ENCODE measurements at places on chromosomes 12 and 14.

DNA sequence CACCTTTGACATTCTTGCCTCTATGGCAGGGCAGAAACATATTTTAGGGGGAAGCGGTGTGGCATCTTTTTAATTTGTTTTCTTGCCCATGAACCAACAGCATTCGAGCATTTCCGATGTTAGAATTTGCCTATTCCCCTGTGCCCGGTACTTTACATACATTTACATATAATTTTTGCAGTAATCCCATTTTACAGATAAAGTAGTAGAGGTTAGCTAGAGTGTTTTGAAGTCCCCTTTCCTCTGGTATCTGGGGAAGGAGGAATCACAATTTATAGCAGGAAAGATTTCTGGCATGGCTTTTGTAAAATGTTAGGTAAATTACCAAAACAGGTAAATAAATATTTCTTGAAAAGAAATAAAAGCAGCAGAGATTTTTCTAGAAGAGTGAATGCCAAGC lies 1.6 kb downstream of the BORCS5 start:
- no peak for DNase-seq

DNA sequence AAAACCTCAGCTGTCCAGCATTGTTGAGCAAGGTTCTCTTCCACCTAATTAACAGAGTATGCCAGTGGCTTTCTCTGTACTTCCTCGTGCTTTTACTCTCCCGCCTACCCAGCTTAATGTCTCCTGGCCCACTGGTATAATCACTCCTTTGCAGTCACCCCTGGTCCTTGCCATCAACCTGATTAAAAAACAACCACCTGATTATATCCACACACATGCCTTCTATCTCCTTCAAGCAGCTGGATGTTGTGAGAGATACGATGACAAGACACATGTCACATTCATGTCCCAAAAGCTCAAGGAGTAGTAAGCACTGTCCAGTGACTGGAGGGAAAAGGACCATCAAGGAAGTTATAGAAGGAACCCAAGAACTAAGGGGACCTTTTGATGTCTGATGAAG lies 241.3 kb upstream of the GRIP1 start:
- DNase-seq = no peak

DNA sequence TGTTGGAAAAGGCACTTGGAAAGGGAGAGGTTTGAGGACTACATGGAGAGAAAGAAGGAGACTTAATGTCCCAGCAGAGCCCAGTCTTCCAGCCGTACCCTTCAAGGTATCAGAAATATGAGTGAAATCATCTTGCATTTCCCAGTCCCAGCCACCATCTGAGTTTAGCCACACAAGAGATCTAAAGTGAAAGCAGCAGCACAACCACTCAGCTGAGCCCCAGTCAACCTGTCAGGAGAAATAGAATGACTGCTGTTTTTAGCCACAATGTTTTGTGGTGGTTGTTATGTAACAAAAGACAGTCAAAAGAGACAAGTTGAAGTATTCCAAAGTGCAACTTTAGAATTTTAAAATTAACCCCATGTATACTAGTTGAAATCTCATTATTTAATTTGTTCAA lies 28.0 kb downstream of the DERA start:
- DNase-seq = no peak

DNA sequence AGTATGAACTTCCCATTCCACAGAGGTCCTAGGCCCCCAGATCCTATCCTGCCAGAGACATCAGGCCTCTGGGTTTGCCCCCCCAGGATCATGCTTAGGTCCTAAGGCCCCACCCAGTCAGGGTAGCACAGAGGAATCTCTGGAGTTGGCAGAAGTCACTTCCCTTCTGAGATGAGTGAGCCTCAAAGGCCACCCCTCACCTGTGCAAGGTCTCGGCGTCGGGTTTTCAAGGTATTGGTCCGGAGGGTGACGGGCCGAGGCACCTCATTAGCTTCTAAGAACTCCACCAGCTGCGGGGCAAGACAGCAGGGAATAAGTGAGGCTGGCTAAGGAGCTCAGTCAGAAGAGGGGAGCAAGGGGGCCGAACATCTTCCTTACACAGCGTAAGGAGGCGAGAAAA lies 5.2 kb downstream of the NOP2 start:
- DNase-seq = no peak

DNA sequence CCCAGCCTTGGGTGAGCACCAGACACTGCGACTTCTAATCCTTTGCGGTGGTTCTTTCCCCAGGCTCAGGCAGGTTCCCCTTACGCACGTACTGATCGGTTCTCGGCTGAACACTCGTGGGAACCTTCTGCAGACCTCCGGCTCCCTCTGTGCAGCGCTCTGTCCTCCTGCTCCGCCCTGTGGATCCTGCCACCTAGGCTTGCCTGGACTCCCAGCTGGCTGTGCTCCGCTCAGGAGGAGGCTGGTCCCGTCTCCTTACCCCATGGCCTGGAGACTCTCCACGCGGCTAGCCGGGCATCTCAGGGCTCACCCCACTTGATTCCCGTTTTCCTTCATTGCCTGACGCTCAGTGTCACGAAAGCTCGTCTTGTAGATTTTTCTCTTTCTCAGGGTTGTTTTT lies 34.7 kb downstream of the TNFAIP2 start:
- DNase-seq = no peak

DNA sequence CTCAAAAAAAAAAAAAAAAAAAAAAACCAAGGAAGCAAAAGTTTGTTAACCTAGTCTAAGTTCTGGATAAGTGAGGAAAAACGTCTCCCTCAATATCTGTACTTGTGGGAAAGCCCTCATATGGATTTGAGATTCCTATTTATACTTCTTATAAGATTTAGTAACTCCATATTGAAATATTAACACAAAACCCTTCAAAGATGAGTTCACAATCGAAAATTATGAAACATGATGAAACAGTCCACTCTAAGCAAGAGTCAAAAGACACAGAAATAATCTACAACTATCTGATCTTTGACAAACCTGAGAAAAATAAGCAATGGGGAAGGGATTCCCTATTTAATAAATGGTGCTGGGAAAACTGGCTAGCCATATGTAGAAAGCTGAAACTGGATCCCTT lies 25.2 kb downstream of the VWF start:
- DNase-seq = no peak

GRCh38 chr14:95068080-95068479 lies 89.2 kb downstream of the DICER1 start:
- DNase-seq = no peak

DNA sequence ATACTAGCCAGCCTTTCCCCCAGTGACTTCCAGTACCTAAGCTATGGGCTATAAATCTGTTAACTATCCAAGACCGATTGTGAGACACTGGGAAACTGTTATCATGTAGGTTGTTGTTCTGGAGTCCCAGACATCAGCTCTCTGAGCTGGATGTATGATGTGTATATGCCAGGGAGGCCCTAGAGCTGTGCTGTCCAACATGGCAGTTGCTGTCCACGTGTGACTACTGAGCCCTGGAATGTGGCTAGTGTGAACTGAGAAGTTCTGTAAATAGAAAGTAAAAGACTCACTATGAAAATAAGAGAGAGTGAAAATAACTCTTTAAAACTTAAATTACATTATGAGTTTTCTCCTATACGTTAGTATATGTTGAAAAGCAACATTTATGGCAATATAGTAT lies 755.8 kb upstream of the FBXO33 start:
- DNase-seq = no peak

- DNase-seq = no peak
Measured at GRCh38 chr14:94701861-94702370, 68.0 kb downstream of the GSC start.

DNA sequence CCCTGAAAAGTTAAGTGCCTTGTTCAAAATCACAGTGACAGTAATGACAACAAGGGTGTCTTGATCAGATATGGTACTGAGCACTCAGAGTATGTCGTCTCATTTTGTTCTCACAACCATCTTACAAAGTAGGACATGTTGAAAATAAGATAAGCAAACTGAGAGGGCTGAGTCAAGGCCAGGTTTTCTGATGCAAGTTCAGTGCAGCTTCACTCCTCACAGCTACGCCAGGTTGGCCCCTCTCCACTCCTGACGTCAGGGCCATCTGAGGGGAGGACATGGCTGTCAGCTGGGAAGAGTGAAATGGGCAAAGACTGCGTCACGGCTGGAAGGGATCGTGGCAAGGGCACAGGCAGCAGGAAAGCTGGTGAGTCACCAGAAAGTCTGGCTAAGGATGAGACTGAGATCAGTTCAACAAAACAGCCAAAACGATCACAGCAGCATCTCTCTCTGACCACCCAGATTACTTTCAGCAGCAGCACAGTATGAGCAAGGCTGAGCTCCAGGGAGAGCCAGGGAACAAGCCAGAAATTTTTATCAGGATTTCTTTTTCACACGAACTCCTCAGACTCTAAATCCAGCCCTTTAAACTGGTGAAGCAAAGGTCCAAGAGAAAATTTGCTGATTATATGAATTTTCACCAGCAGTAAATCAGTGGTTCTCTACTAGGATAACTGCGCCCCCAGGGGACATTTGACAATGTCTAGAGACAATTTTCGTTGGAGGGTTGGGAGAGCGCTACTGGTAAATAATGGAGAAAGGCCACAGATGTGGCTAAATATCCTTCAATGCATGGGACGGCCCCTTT lies 297.9 kb upstream of the AMIGO2 start:
- DNase-seq = peak; percentile 97

DNA sequence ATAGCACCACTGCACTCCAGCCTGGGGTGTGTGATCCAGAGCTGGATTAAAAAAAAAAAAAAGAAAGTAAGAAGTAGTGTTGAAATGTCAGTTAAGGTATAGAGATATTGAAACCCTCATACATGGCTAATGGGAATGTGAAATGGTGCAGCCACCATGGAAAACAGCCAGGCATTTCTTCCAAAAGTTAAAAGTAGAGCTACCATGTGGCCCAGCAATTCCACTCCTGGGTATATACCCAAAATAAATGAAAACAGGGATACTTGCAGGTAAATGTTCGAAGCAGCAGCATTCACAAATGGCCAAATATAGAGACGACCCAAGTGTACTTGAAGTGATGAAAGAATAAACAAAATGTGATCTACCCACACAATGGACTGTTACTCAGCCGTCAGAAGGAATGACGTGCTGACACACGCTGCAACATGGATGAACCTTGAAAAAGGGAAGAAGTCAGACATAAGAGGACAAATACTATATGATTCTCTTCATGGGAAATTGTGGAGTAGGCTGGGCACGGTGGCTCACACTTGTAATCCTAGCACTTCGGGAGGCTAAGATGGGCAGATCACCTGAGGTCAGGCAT lies 15.2 kb downstream of the IL31 start:
- no peak for DNase-seq

DNA sequence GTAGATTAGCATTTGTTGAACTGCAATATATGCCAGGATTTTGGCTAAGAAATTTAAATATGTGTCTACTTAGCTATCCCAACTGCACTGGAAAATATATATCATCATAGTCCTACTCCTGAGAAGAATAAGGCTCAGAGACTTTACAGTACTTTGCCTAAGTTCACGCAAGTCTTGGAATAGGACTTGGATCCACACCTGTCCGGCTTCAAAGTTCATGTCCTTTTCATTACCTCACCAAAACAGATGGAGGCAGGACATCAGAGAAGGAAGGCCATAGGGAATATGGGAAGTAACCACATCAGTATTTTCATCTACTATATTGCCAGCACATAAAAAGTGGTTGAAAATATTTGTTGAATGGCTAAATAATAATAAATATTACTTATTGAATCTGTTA lies 358.5 kb downstream of the PRKD1 start:
- no peak for DNase-seq

GRCh38 chr12:111807232-111807631 lies 34.8 kb upstream of the MAPKAPK5 start:
- no peak for DNase-seq

GRCh38 chr12:75722714-75723200 lies 211.3 kb upstream of the KRR1 start:
- DNase-seq = peak; percentile 95

GRCh38 chr12:118342090-118342489 lies 30.6 kb downstream of the TAOK3 start:
- DNase-seq = no peak

- DNase-seq = no peak
Measured at GRCh38 chr14:62462988-62463387, 582.3 kb downstream of the KCNH5 start.

DNA sequence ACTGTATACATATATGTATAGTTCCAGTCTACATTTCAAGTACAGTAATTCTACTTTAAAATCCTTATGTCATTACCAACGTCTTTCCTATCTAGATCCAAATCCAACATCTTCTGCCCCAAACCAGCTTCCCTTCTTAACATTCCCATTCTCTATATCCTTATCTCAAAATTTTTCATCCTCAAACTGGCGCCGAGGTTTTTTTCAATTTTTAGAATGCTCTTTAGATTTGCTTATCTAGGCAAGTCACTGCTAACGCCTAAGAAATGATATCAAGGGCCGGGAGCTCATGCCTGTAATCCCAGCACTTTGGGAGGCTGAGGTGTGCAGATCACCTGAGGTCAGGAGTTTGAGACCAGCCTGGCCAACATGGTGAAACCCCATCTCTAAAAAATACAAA lies 48.3 kb downstream of the RIMKLB start:
- DNase-seq = no peak

DNA sequence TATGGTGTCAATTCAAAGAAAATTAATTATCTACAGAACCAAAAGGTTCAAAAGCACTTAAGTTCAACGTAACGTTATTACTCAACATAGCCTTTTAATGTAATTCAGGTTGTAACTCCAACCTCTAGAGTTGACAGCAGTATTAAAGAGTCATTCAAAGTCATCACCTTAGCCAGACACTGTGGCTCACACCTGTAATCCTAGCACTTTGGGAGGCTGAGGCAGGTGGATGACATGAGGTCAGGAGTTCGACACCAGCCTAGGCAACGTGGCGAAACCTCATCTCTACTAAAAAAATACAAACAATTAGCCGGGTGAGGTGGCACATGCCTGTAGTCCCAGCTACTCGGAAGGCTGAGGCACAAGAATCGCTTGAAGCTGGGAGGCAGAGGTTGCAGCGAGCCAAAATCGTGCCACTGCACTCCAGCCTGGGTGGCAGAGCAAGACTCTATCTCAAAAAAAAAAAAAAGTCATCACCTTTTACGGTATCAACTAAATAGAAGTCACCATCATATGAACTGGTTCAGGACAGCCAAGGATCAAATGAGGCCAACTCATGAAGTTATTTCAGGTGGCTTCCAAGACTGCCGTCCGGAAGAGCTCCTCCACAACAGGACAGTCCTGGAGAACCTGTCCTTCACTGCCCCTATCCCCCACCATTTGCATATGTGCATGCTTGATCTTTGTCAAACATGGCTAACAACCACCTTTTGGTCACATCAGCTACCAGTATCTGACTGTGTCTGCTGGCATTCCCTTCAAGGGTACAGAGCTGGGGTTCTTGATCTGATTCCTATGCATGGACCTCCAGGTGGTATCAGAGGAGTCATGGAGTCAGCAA lies 4.2 kb downstream of the PPTC7 start:
- DNase-seq = no peak

DNA sequence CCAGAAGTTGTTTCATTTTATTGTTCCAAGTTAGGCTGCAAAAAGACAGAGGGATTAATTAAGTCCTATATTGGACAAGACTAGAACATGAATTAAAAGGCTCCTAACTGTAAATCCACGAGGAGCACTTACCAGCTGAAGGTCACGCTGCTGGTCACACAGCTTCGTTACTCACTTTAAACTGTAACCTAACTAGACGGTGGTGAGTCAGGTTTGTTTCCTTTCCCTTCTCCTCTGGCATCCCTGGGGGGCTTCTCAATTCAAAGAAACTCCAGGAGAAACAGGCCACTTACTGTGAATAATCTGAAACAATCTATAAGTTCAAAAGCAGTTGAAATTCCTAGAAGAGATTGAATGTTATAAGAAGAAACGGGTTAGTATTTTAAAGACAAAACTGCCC lies 331.4 kb downstream of the BCAT1 start:
- peak; percentile 50 for DNase-seq

GRCh38 chr12:11509326-11509725 lies 114.0 kb upstream of the PRB2 start:
- no peak for DNase-seq
